ENCODE measurements at places on chromosomes 2 and 18. TPM values are rescaled to one million over a fixed set of nuclear protein-coding genes. Genes with fewer than 3 reads are reported as not detected.

ITPRIPL1 gene
- total RNA-seq: 46.0 TPM

RASGRP3 gene
- total RNA-seq: 5.8 TPM

GRCh38 chr18:68469049-68469625 lies 245.8 kb downstream of the TMX3 start:
- H3K4me3 ChIP-seq: no peak overlapping the region
- H3K4me1 ChIP-seq: peaks cover 3% of the 10 kb centered on the region
- H3K27me3 ChIP-seq: peaks cover 26% of the 10 kb centered on the region
- DNase-seq: no peak
- H3K27ac ChIP-seq: no peak overlapping the region

DNA sequence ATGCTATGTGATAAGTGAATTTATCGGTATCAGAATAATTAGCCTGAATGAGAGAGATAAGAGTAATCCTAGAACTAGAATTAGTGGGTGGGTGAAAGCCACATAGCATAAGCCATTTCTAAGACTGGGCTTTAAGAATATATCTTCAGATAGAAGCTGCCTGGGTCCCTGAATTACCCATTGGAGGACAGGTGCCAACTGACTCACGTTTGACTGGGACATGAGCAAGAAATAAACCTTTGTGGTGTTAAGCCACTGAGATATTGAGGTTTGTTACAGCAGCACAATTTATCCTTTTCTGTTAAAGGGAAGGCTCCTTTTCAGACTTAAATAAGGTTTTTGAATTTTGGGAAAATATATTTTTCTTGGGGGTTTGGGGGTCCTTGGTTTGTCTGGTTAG lies 95.9 kb downstream of the POLE4 start:
- H3K4me1 ChIP-seq: no peaks in the 10 kb centered on the region
- no peak for DNase-seq
- no peaks in the 10 kb centered on the region for H3K36me3 ChIP-seq
- H3K27me3 ChIP-seq: no peaks in the 10 kb centered on the region

GRCh38 chr2:222823183-222823930 lies 37.5 kb upstream of the ACSL3 start:
- H3K27ac ChIP-seq: no peak overlapping the region
- no peak overlapping the region for H3K4me3 ChIP-seq
- DNase-seq: no peak
- H3K4me1 ChIP-seq: peaks cover 3% of the 10 kb centered on the region

All from activated naive CD8-positive, alpha-beta T cell treated with anti-CD3 and anti-CD28 coated beads for 36 hours (primary cell).